ENCODE measurements at places on chromosomes 16 and 17. TPM values are rescaled to one million over a fixed set of nuclear protein-coding genes. Genes with fewer than 3 reads are reported as not detected.

Gene CORO1A
- 3.4 TPM for total RNA-seq

Gene JPH3
- 30.3 TPM for total RNA-seq

Gene RAC3
- total RNA-seq, result 84.8 TPM

Gene NPIPA3
- 1.3 TPM for total RNA-seq

Gene ATP1B2
- total RNA-seq, result 15.4 TPM

Gene GH2
- total RNA-seq, result 0.77 TPM

Gene DYNLL2
- 39.3 TPM for total RNA-seq

DNA sequence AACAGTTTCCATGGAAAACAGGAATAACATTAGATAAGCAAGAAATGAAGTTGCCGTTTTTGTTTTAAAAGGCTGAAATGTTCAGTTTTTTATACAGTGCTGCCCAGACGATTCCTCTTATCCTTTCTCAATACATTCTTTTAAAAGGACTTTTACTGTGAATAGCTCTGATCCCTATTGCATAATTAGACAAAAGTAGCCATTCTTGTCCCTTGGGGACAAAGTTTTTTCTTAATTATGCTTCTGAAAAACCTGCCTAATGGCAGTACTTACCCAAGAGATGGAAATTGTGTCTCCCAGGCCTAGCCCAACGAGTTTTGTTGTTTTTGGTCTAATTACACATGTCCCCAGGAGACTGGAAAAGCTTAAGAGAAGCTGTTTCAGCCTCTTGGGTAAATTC is 27.6 kb downstream of the NXPH3 start:
- no peak for DNase-seq

DNA sequence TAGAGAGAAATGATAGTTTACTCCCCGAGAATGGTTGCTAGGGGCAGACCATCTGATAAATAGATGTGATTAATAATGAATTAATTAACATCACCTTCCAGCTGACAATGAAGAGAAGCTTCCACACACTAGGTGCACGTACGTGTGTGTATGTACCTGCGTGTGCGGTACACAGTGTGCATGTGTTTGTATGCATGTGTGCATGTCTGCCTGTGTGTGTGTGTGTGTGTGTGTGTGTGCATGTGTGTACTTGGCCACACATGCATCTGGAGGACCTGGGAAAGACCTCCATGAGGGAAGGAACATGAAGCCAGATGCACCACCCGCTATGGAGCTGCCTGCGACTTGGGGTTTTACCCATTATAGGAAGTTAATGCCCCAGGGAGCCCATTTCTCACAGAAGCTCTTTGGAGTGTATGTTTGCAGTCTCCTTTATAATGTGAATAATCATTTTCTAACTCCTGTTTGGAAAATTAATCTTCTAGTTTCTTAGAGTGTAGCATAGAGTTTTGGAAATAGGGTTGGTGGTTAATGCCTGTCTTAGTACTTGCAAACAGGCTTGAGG is 229.1 kb downstream of the ENGASE start:
- no peak for DNase-seq

- DNase-seq, result no peak
Measured at GRCh38 chr16:88597856-88598491, 27.8 kb downstream of the ZC3H18 start.

DNA sequence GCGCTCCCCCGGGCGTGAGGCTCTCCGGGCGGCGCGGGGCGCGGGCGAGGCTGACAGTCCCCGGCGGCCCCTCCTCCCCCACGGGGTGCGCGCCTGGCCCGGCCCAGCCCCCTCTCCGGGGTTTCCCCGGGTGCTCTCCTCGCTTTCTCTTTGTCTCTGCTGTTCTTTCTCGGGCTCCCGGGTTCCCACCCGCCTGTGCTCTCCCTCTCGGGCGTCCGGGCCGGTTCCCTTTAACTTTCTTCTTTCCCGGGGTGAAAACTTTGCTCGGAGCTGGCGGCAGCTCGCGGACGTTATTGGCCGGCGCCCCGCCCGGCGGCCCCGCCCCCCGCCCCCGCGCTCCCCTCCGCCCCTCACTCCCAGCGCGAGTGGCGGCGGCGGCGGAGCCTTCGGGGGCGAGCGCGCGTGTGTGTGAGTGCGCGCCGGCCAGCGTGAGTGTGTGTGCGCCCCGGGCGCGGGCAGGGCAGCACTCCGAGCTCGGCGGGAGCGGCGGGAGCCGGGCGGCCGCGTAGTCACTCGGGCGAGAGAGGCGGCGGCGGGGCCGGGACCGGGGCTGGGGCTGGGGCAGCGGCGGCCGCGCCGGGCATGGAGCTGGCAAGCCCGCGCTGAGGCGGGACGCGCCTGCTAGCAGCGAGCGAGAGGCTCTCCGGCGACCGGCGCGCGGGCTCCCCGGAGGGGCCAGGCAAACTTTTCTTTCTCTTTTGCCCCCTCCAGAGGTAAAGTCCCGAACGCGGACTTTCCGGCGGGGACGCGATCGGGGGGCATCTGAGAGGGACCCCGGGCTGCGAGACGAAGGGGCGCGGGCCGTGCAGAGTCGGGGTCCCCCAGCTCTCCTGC is at the start of gene NTN1:
NTN1 (plus strand) TSS at position 353 of the 834 bp plus-strand sequence. CDS start 864 bp downstream, outside the sequence.
- peak; percentile 63 for DNase-seq

DNA sequence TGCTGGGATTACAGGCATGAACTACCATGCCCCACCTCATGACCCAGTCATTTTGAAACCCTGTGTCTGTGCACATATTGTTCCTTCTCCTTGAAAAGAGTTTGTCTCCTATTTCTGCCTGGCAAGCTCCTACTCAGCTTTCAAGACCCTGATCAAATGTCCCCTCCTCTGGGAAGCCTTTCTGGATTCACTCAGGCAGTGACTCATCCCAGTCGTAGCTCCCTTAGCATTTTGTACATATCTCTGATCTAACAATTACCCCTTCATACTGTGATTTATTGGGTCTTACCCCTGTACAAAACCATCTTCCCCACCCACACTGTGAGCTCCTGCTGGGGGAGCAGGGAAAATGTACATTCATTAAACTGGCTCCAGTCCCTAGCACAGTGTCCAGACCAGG is 18.1 kb upstream of the ABCC12 start:
- DNase-seq, result no peak

DNA sequence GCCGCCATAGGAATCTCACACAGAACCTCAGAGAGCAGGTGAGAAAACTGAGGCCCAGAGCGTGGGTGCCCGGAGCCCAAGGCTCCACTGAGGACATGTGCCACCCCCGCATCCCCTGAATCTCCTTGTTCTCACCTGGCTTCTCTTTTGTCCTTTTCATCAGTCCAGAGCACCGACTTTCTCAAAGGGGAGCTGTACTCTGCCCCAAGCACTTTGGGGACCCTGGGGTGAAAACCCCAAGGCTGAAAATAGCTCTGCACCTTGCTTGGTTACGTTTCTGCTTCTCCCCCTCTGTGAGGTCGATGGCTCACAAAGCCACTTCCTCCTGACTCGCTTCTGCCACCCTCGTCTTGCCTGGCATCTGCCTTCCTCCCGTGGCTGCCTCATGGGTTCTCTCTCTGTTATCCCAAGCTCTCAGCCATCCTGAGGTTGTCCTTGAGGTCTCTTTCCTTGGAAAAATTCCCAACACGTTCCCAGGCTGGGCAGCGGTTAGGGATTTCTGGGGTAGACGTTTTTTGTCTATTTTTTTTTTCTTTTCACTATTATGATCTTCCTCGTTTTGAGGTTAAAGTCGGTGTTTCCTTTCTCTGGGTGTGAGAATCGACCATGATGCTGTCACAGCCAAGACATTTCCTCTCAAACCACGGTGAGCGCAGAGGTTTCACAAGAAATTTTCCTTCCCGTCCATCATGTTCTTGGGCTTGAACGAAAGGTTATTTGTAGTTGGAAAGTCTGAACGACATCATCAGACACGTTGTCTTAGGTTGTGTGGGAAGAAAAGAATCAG is 37.2 kb downstream of the IRF8 start:
- no peak for DNase-seq

DNA sequence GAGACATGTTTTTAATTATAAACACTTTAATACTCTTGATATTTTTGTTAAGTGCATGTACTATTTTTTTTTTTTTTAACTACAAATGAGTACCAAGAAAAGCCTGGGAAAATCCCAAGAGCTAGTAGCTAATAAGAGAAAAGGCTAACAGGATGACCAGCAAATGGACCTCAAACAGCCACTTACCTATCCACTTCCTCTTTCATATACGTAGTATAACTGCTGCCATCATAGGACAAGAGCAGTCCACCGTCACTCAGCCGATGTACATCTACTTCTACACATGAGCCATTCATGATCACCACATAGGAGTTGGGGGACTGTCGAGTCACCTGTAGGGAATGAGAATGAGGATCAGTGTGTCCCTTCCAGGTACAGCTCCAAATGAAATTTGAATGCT is 128.0 kb upstream of the C17orf78 start:
- no peak for DNase-seq

DNA sequence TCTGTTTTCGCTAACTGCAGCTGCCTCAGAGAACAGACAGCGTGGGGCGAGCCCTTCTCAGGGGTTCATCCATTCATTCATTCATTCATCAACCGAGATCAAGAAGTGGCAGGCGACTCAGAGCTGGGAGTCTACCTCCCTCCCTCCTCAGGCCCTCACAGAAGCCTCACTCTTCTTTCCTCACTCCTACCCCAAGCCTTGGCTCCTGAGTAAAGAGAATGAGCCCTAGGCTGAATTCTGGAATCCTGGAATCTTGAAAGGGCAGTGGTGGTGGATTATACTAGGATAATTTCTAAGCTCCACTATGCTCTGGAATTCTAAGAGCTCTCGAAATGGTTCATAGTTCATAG is 2.3 kb upstream of the DLX3 start:
- no peak for DNase-seq

GRCh38 chr17:61317779-61318178 is 81.9 kb upstream of the TBX2 start:
- peak; percentile 59 for DNase-seq
